CD4-positive, alpha-beta T cell treated with Interleukin-15 for 4 hours (primary cell): ENCODE measurements at places on chromosomes 11 and 22.

GRCh38 chr11:33162831-33163230 lies 1.6 kb upstream of the CSTF3 start:
- DNase-seq, result no peak

GRCh38 chr11:109739379-109739778 lies 317.4 kb downstream of the C11orf87 start:
- DNase-seq, result no peak

DNA sequence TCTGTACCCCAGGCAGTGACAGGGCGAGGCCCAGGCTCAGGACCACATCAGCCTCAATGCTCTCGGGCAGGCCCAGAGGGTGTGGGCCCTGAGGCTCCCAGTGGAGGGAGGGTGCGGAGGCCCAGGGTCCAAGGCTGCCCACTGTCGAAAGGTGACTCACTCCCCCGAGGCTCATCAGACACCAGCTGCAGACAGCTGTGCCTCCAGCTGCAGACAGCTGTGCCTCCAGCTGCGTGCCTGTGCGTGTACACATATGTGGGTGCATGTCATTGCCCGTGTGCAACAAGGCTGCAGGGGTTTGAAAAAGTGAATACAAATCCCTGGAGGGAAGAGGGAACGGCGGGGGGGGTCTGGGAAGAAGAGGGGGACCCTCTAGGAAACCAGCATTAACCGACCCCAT lies 134.3 kb downstream of the BRD1 start:
- DNase-seq, result no peak

DNA sequence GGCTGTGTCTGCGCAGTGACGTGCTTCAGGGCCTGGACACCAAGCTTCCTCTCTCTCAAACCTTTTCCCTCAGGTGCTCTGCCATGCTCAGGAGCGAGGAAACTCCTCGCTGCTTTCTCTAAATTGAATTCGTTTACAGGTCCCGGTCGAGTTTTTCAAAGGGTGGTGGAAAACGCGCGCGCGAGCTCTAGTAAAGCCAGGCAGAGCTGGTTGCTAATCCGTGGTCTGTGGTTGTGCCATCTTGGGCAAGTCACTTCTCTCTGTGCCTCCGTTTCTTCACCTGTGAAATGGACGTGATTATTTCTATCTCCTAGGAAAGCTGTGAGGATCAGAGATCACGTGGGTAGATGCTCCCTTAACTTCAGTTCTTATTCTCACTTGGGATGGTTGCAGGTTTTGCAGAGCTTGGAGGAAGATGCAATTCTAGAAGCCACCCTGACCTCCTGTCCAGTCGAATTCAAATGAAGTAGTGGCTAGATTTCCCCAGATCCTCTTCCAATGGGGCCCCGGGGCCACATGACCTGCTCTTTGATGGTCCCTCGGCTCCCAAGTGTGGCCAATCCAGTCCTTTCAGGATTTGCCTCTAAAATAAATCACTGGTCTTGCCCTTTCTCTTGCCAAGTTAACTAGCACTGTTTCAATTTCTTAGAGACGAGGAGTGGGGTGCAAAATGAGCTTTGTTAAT lies 10.5 kb upstream of the ALX4 start:
- DNase-seq, result no peak

GRCh38 chr11:69286374-69287371 lies 7.3 kb upstream of the MYEOV start:
- no peak for DNase-seq
